Activated CD4-positive, alpha-beta T cell treated with anti-CD3 and anti-CD28 coated beads, Interleukin-2, amount 10 ng/mL, durations not matched to agents 7 days and 5 days (primary cell): ENCODE measurements at places on chromosomes 3 and 15.

- no peak for DNase-seq
These were observed 6.6 kb downstream of the ATP6V1A start for GRCh38 chr3:113753376-113753985.

DNA sequence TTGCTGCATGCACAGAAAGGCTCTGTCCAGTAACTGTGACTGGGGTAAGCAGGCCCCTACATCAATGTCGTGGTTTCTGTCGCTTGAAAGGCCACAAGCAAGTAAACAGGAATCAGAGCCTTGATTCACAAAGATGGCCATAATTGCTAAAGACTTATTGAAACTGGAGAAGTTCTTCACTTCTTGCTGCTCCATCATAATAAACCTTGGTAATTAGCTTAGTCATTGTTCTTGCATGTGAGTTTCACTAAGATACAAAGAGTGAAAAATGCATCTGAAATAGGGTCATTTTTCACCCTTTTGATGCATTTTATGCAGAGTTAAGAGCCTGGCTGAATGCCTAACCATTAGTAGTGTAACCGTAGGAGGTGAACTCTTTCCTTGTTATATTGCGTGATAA lies 3.2 kb downstream of the SEMA6D start:
- DNase-seq = no peak

- DNase-seq = no peak
These were observed 18.2 kb upstream of the AMOTL2 start for GRCh38 chr3:134392336-134392983.

- DNase-seq = no peak
These were observed 57.8 kb downstream of the CDC25A start for GRCh38 chr3:48130321-48130904.

- no peak for DNase-seq
These were observed 22.3 kb upstream of the P2RY13 start for GRCh38 chr3:151351648-151352047.

DNA sequence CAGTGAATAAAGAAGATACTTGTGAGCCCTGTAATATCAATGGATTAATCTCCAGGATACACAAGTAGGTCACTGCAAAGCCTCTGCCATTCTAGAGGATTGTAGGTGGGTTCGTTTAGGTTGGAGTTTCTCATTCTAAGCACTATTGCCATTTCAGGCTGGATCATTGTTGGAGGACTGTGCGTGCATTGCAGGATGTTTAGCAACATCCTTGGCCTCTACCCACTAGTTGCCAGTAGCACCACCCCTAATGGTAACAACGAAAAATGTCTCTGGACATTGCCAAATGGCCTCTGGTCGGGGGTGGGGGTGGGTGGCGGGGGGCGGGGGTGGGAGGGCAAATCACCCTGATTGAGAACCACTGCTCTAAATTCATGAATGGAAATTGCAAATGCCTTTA lies 4.9 kb upstream of the IFT57 start:
- DNase-seq = no peak

DNA sequence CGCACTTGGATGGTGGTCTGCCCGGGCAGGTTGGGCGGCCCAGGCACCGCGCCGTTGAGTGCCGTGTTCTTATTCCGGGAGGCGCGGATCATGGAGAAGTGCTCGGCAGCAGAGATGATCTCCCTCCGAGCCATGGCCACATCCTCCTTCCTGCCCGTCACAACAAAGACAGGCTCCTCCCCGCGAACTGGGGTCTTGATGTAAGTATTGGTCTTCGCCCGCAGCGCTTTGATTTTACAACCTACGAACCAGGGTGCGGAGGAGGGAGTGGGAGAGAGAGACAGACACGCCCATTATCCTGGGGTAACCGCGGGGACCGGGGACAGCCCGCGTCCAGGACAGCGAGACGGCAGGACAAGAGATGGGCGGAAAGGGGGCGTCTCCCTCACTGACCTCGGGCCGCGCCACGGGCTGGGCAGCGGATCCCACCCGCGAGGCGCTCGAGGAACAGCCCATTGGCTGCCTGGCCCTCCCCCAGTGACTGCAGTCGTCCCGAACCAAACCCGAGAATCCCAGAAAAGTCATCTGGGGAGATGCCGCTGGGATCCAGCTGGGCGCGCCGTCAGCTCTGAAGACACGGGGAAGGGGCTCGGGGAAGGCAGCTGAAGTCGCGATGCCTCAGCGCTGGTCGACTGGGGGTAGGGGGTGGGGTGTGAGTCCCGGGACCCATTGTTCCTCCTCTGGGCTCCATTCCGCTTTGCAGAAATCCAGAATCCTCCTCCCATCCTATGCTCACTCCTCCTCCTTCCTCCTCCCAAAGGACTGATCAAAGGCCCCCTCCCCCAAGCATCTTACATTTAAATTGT lies 1.2 kb downstream of the MEX3B start:
- DNase-seq = peak; percentile 58

DNA sequence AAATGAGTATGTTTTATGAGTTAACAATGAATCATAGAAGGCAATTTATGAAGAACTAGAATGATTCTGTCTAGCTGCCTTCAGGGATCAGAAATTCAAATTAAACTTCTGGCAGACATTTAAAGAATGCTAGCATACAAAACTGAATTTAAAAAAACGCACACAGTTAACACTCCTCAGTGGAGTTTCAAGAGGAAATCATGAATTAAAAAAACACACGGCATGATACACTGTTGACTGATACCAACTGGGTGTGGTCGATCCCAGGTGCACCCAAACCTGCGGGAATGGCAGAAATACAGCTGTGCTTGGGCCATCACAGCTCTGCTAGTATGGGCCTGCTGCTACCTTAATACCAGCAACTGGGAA lies 526.0 kb downstream of the FOXP1 start:
- no peak for DNase-seq

GRCh38 chr3:52188556-52188955 lies 9.4 kb upstream of the ALAS1 start:
- no peak for DNase-seq

GRCh38 chr3:99394831-99395778 lies 243.3 kb upstream of the COL8A1 start:
- DNase-seq = no peak

DNA sequence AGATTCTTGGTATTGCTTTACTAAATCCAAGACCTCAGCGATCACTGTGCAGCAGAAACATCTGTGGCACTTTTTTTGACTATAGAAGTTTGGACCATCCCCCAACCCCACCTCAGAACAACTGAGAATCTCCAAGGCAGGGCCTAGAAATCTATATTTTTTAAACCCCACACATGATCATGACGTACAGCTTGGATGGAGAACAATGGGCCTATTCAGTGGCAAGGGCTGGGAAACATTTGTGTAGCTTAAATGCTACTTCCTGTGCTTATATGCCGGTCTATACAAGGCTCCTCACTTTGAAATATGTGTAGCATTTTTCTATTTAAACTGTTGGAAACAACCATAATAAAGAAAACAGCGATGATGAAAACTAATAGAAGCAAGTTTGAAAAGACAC lies 55.1 kb upstream of the SPRED1 start:
- no peak for DNase-seq

DNA sequence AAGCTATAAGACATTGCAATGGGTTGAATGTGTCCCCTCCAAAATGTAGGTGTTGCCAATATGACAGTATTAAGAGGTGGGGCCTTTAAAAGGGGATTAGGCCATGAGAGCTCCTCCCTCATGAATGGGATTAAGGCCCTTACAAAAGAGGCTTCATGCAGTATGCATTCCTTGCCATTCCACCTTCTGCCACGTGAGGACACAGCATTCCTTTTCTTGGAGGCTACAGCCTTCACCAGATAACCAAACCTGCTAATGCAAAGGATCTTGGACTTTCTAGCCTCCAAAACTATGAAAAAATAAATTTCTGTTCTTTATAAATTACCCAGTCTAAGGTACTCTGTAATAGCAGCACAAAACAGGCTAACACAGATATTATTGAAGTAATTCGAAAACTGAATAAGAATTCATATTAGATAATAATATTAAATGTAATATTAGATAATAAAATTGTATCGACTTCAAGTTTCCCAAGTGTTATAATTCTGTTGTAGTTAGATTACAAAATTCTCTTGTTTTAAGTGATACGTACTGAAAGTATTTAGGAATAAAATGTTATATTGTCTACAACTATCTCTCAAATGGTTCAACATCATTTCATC lies 29.4 kb upstream of the ATP8B4 start:
- no peak for DNase-seq

DNA sequence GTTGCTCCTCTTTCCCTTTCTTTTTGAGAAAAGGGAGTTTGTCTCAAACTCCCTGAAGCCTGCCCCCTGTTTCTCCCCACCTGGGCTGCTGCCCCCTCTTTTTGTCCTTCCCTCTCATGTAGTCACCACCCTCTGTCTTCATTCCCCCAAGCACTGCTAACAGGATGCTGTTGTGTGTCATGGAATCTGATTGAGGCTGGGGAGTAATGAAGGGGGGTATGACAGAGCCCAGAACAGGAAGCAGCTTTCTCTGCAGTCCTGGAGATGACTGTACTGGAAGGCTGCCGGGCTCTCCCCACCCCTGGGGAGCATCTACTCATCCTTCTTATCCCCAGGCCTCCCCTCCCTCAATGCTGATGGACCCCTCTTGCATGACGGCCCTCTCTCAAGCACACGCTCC lies 181.6 kb downstream of the ABHD5 start:
- DNase-seq = no peak

- DNase-seq = no peak
These were observed 108.3 kb downstream of the TFDP2 start for GRCh38 chr3:142040941-142041491.

GRCh38 chr3:141091426-141091825 lies 40.3 kb downstream of the SPSB4 start:
- no peak for DNase-seq

GRCh38 chr15:87287156-87287555 lies 969.4 kb downstream of the NTRK3 start:
- no peak for DNase-seq

- DNase-seq = no peak
These were observed 28.7 kb downstream of the BFSP2 start for GRCh38 chr3:133428552-133428951.

GRCh38 chr3:181493423-181493822 lies 218.3 kb upstream of the SOX2 start:
- no peak for DNase-seq

DNA sequence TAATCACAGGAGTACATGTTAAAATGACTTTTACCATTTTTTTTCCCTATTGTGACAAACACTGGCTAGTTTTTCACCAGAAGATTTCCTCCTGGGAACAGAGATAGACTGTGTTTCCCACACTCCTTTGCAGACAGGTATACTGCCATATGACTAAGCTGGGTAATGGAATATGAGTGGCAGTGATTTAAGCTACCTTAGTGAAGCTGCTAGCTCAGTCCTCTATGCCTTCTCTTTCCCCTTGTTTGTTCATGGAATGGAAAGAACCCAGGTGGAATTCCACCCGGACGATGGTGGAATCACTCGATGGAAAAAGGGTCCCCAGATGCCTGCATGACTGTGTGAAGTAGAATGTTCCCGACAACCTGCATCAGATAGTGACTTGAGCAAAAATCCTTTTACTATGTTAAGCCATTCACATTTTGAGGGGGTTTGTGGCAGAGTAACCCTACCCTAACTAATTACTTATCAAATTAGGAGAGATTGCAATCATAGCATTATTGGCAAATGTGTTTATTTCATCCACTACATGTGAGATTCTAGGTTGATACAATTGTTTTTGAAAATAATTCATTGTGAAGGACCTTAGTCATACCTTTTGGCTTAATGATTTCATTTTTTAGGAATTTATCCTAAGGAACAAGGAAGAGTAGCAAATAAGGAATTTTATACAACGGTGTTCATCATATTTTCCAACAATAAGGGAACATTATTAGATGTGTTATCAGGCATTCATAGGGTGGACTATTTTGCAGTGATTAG lies 16.5 kb downstream of the THSD4 start:
- DNase-seq = no peak

GRCh38 chr3:84906065-84906464 lies 52.7 kb upstream of the CADM2 start:
- no peak for DNase-seq

DNA sequence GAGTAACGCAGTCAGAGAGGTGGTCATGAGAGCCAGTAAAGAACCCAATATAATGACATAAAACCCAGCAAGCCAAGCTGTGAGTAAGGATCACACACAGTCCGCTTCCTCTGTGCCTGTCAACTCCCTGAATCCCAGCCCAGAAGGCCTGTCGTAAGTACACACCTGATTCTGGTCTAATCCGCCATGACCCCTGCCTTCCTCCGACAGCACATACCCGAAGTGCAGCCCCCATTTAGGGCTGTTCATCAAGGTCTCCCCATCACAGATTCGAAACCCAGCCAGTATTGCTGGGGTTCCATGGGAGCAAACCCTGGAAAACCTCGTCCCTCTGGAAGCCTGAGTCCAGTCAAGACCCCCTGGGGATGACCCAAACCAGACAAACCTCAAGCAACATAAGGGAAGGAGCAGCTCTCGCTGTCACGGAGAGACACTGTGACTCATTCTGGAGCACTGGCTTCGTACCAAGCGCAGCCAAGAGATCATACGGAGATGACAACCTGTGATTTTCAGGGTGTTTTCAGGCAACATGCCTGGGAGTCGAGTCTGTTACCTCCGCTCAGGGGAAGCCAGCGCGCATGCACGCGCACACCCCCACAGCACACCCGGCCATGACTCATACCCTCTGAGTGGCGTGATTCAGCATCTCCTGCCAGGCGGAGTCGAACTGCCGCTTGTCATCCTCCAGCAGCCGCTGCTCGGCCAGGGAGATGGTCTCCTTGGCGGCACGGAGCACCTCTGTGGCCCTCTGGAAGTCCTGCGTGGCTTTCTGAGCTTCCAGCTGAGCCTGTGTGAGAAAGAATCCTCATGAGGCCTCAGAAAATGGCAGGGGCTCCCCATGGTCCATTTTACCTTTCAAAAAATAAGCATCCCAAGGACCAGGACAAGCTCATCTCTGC lies 63.0 kb downstream of the SH3BP5 start:
- DNase-seq = peak; percentile 83

DNA sequence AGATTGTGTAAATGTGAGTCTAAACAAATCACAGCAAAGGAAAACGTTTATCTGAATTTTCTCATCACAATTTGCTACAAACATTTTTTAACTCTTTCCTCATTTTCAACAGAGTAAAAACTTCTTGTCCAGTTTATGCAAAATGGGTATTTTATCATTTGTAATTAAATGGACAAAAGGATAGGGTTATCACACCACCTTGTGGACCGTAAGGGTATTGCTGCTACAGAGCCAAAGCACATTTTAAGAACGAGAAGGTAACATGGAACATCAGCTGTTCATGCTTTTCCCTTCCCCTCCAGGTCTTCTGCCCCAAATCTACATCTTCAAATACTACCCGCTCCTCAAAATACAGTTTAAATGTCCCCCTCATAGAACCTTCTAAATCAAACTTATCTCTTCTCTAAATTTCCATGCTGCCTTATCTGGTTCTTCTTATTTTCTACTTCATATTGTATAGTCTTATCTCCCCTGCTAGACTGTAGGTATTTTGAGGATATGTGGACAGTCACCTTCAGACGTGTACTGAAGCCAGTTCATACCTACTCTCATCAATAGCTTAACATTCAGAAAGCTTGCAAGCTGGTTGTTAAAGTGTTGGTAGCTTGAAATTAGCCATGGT lies 12.8 kb upstream of the SETMAR start:
- peak; percentile 26 for DNase-seq

- DNase-seq = peak; percentile 67
These were observed 1.2 kb downstream of the SIDT1 start for GRCh38 chr3:113533534-113533892.
